H54 (cell line): ENCODE measurements at places on chromosomes 2 and 18.

DNA sequence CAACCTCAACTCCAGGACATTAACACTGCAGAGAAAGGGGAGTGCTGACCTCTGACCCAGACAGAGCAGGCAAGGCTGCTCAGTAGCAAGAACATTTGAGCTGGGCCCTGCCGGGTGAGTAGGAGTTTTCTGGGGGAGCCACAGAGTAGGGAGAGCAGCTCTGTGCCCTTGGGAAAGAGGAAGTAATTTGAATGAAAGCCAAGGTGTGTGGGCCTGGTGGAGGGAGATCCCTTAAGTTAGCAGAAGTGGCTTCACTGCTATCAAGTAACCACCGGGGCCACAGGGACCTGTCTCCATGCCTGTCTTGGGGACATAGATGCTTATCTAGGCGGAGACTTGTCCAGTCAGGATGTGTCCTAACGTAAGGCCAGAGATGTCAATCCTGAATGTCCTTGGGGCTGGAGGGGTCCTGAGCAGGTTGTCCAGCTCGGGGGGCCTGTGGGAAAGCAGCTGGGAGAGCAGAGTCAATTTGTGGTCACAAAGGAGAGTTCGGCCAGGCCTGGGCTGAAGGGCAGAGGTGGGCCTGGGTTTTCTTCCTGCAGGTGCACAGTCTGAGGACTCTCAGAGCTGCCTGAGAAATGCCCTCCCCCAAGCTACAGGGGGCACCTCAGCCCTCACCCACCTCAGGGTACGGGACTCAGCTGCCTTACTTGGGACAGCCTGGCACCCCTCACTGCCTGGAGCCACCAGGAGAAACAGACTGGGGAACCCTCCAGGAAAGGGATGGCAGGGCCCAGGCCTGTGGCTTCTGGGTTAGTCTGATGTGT is 15.0 kb upstream of the OTOF start:
- no peak for DNase-seq

- no peak for DNase-seq
These were observed 121.0 kb downstream of the MYO1B start for GRCh38 chr2:191366199-191366598.

GRCh38 chr18:8972116-8972515 is 130.4 kb upstream of the NDUFV2 start:
- no peak for DNase-seq

- DNase-seq: no peak
These were observed 53.9 kb upstream of the CYTIP start for GRCh38 chr2:157497638-157498314.

GRCh38 chr18:3175195-3175758 is 44.5 kb downstream of the MYOM1 start:
- DNase-seq: no peak

DNA sequence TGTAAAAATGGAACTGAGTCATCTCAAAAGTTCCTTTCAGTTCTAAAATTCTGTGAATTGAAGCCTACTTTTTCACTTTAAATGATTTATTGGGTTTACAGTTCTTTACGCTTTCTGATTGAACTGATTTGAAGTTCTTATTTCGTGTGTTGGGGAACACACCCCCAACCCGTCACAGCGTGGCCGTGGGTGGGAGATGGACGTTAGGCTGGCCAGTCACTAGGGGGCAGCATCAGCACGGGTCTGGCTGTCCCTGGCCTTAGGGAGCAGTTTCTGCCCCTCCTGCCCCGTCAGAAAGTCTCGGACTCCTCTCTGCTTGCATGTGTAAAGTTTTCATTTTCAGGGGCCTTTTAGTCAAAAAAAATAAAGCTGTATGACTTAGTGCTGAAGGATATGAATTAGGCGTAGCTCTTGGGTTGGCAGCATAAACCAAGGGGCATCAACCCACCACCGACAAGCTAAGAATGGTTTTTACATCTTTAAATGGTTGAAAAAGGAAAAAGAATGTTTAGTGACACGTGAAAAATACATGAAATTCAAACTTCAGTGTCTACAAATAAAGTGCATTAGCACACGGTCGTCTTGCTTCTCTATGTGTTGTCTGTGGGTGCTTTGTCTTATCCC is 63.4 kb downstream of the ZCCHC2 start:
- DNase-seq: peak; percentile 77

DNA sequence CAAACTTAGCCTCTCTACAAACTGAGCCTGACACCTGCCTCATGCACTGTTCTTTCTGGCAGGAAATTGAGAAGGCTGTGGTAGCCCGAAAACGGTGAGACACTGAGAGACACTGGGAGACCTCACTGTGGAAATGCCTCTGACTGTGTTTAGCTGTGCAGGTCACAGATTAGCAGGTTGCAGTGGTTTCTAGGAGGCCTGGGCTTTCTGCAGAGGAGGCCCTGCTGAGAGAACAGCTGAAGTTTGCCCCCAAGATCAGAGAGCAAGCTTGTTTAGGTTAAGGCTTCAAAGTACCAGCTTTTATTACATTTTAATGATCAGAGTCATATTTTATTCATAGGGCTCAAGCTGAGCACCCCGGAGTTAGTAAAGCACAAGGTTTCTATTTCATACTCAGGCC is 68.7 kb upstream of the LYPD6 start:
- no peak for DNase-seq

- no peak for DNase-seq
These were observed 8.9 kb upstream of the MYCN start for GRCh38 chr2:15931319-15931890.

GRCh38 chr2:37892436-37893114 is 32.5 kb upstream of the RMDN2 start:
- no peak for DNase-seq

DNA sequence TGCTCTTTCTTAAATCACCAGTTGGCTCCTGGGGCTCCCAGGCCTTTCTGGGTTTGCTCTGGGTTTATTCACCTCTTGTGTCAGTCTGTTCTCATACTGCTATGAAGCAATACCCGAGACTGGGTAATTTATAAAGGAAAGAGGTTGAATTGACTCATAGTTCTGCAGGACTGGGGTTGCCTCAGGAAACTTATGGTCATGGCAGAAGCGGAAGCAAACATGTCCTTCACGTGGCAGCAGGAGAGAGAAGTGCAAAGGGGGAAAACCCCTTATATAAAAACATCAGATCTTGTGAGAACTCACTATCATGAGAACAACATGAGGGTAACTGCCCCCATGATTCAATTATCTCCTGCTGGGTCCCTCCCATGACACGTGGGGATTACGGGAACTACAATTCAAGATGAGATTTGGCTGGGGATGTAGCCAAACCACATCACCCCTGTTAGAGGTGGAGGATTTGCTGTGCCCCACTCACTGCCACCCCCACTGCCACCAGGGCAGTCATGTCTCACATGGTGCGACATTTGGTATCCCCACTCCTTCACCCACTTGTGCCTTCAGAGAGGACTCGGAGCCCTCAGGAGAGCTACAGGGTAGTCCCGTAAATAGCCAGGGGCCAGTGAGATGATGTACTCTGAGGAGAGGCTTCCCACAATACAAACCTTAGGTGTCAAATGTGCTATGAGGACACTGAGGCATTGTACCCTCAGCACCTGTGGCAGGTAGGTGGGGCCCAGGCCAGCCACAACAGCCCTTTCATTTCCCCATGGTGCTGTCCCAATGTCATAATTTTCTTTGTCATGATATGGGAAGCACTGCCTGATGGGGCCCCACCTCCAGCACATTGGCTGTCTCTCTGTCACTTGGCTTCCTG is 35.7 kb downstream of the CDC42EP3 start:
- DNase-seq: no peak

- no peak for DNase-seq
These were observed 1.5 kb downstream of the AQP4 start for GRCh38 chr18:26863921-26864497.
